ENCODE measurements at places on chromosomes 5 and 9.

GRCh38 chr5:16877267-16877935, 58.7 kb downstream of the MYO10 start:
- no peak for DNase-seq

GRCh38 chr5:43041110-43041668, 1.1 kb upstream of the ANXA2R start:
- no peak for DNase-seq

DNA sequence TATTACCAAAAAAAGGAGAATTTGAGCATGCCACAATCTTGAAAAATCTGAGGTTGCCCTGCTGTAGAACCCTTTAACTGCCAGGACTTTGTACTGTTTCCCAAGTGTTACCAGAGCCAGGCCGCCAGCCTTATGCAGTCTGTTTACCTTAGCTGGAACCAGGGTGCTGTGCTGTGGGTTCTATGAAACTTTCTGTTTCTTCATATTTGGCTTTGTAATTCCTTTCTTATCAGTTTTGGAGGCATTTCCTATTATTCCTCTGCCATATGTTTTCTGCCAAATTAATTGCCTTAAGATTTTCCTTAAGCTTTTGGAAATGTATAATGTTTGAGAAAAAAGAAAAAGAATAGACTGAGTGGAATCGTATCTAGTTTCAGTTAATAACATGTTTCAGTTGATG, 2.1 kb downstream of the S1PR3 start:
- no peak for DNase-seq

GRCh38 chr5:74919487-74919886, 53.3 kb upstream of the FAM169A start:
- no peak for DNase-seq

GRCh38 chr9:89372230-89372816, 54.0 kb downstream of the SECISBP2 start:
- DNase-seq: no peak

DNA sequence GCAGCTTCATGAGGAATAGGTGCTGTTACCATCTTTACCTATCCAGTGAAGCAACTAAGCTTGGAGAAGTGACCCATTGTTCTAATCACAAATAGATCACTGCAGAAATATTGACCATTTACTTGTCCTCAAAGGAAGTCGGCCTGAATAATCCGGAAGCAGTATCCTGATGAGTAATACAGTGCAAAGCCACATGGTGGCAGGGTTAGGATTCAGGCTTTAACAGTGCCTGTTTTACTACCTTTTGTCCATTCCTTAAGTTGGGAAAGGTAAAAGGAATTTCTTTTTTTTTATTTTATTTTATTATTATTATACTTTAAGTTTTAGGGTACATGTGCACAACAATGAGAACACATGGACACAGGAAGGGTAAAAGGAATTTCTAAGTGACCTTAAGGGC, 336.3 kb downstream of the KDM4C start:
- DNase-seq: no peak

- no peak for DNase-seq
Measured at GRCh38 chr5:1341863-1342262, 3.0 kb downstream of the CLPTM1L start.

- no peak for DNase-seq
Measured at GRCh38 chr5:56148453-56148971, 84.6 kb downstream of the ANKRD55 start.

DNA sequence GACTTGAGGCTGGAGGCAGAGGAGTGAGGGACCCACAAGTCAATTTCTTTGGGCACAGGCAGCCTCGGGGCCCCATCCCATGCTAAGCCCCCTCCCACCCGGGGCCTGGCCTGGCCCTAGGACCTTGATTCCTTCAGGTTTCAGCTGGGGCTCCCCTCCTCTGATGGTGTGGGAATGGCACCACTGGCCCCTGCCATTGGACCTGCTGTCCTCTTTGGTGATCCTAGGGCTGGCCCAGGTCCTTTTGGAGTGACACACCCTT, 10.5 kb downstream of the ERGIC1 start:
- DNase-seq: no peak

DNA sequence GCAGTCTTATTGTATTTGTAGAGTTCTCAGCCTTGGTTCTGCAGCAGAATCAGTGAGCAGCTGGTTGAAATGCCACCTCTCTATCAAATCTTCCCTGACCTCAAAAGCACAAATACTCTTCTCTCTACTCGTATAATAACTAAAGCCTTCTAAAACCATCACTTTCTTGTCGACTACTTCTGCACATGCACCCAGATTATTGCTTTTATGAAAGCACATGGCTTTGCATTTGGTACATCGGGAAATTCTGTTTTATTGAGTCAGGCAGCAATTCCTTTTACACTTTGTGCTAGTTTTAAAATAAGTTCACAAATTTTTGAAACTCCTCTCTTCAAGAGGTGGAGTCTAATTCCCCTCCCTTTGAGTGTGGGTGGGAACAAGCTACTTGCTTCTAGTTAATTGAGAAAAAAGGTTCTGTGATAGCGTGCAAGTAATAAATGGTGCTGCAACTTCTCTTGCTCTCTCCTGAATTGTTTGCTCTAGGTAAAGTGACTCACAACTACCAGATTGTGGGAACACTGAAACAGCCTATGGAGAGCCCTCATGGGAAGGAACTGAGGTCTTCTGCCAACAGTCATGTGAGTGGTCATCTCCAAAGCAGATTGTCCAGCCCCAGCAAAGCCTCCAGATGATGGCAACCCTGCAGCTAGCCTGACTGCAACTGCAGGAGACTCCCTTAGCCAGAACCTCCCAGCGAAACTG, 66.0 kb upstream of the TAF1L start:
- no peak for DNase-seq

DNA sequence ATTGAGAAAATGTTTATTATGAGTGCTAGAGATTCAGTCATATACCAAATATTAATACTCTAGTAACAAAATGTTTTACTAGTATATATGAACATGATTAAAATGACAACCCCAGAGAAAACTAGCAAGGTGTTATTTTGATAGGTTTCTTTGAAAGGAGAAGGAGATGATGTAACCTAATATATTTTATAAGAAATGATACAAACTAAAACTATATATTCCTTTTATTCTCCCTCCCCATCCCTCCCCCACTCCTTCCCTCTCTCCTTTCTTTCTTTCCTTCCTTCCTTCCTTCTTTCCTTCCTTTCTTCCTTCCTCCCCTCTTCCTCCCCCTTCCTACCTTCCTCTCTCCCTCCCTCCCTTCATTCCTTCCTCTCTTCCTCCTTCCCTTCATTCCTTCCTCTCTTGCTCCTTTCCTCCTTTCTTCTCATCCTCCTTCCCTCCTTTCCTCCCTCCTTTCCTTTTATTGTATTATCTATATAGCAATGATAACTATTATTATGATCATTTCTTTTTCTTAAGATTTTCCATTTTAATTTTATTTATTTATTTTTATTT, 215.3 kb upstream of the MEF2C start:
- DNase-seq: no peak

All from activated CD4-positive, alpha-beta T cell treated with anti-CD3 and anti-CD28 coated beads, Interleukin-2, amount 50 U/mL, for 24 hours (primary cell).